ENCODE measurements at places on chromosomes 7 and 10.

- no peak for DNase-seq
Measured at GRCh38 chr10:25766687-25767221, 167.3 kb upstream of the MYO3A start.

- DNase-seq = no peak
Measured at GRCh38 chr10:112379635-112380296, 5.8 kb downstream of the ACSL5 start.

GRCh38 chr10:84988011-84988410, 659.6 kb downstream of the CCSER2 start:
- DNase-seq = no peak

- no peak for DNase-seq
Measured at GRCh38 chr10:79017882-79018520, 50.8 kb upstream of the ZMIZ1 start.

DNA sequence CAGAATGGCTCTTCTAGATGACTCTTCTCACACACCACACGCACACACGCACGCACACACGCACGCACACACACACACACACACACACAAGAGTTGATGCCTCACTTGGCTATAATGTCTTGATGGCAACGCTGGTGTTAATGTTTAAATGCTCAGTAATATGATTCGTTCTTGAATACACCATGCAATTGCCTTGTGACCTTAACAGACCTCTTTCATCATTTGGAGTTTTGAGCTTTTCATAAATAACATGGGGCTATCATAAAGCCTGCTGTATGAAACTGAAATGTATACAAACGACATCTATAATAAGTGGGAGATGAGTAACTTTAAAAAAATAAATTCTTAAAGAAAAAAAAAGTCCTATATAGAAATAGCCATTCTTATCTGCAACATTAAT, 8.2 kb downstream of the JCAD start:
- DNase-seq = no peak

- DNase-seq = no peak
Measured at GRCh38 chr10:63976538-63976937, 455.3 kb downstream of the REEP3 start.

DNA sequence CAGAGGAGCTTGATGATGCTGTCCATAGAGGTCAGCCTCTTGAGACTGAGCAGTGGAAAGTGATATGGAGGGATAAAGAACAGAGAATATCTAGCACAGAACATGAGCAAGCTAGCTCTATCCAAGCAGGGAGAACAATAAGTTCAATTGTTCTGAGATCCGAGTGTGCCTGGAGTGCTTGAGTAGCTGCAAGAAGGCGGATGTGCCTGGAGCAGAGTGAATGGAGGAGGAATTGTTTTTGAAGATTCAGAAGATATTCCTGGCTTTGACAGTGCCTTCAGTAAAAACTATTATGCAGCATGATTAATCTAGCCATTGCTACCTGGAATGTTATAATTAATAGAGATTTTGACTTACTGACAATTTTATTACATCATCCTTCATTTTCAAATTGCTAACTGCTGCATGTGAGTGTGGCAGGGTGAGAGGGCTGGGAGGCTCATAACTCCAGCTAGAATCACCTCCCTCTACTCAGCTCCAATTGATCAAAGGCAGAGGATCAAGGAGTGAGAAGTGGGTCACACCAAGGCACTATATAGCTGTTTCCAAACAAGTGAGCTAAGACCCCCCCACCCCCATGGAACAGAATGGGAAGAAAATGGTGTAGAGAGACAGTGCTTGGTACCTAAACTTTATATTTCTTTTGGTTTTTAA, 302.8 kb downstream of the ADRA2A start:
- no peak for DNase-seq

GRCh38 chr10:5518143-5518542, 6.6 kb upstream of the CALML3 start:
- no peak for DNase-seq

DNA sequence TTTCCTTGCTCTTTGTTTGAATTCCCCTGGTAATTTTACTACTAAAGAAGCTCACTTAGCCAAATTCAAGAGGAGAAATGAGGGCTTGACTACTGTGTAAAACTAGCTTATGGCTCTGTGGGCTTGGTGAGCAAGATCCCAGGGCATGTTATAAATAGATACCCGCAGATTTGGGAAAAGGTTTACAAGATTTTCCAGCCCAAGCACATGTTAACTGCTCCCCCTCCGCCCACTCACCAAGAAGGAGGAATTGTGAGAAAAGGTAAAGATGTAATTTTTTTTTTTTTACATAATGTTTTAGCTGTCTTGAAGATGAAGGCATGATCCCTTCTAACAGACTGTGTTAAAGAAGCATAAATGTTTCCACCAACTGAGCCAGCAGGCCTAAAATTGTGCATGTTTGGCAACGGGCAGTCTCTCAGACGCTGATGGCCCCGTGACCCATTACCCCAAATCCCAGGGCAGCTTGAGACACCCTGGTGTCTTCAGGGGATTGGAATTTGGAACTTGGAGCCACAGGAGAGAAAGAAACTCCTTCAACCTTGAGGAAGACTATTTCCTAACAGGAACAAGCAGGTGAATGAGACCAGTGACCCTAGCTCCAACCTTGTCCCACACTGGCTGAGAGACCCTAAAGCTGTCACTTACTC, 429.8 kb upstream of the CELF2 start:
- DNase-seq = no peak

- DNase-seq = no peak
Measured at GRCh38 chr10:7583626-7584025, 83.1 kb downstream of the ITIH5 start.

DNA sequence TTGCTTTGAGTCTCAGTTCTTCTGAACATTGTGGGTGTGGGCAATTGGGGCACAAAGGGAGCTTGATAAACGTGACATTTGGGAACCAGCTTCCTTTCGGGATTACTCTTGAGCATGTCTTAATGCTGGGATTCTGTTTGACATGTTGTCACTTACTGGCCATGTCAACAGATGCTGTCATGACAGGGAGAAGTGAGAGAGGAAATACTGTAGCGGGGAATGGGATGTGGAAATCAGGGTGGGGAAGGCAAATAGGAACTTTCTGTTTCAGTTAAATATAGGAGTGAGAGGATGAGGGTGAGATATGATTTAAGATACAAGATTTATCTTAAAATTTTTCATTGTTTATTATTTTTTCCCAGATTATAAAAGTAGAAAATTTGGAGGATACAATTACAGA, 83.9 kb downstream of the SEC23IP start:
- DNase-seq = no peak

- DNase-seq = no peak
Measured at GRCh38 chr7:117219485-117219884, 103.4 kb downstream of the WNT2 start.

DNA sequence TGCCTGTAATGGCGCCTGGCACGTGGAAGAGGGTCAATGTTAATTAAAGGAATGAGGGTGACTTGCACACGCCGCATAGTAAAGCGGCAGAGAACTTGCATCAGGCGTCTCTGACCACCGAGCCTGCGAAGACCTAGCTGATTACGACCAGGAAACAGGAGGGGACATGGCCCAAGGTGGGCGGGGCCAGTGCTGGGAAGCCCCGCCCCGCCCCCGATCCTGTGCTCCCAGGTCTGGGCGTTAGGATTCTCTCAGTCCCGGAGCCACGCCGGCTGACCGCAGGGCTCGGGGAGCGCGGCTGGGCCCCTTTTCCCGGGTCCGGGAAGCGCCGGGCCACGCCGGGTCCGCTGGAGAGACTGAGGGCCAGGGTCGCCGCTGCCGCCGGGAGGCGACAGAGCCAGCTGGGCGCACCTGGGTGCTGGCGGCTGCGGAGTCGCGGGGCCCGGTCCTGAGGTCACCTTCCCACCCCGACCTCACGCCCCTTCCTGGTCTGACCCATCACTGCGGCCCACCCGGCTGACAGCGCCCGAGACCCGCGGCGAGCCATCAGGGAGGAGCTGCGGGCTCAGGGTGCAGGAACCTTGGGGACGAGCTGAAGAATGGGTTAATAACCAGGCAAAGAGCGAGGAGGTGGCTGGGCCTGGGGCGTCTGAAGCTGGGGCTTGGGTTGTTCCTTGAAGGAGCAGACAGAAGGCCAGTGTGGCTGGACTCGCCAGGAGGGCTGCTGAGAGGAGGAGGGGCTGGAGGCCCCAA, 23.0 kb upstream of the GRID1 start:
- DNase-seq = no peak

- no peak for DNase-seq
Measured at GRCh38 chr7:25391295-25391861, 163.1 kb upstream of the NPVF start.

DNA sequence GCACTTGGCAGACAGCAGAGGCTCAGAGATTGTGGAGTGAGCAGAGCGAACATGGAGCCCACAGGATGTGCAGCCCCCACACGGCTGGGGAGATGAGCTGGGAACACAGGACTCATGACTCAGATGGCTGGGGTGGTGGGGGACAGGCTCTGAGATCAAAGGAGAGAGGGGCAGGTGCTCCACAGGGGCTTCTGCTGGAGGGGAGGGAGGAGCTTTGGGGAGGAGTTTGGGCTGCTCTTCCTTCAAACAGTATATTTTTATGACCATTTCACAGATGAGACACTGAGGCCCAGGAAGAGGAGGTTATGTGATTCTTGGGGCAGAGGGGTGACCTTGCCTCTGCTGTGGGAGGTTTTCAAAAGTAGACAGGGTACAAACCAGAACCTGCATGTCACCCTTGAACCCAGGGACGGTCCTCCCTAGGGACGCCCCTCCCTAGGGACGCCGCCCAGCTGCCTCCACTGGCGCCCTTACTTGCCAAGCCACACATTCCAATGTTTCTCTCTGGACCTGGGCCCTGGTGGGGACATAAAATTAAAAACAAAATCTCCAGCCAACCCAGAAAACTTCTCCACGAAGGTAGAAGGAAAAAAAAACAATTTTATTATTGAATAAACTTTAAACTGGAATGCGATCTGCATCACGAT, 981 bp upstream of the CRYGN start:
- DNase-seq = no peak

DNA sequence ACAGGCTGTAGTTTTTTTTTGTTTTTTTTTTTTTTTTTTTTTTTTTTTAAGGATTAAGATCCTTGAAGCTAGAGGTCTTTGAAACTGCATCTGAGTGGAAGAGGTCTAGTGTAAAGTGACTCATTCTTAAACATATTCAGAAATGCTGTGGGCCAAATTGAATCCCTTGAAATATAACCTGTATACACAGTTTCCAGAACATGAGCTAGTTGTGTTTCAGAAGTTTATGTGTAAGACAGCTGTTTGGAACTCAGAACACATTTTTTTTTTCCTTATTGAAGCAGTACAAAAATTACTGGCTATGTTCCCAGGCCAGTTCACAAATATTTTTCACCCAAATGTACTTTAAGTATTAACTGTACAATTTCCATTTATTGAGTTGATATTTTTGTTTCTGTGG, 67.9 kb downstream of the PPP1R9A start:
- DNase-seq = no peak

- DNase-seq = no peak
Measured at GRCh38 chr7:84617265-84618030, 422.9 kb upstream of the SEMA3A start.

GRCh38 chr10:35502692-35503091, 102.4 kb upstream of the GJD4 start:
- DNase-seq = no peak

DNA sequence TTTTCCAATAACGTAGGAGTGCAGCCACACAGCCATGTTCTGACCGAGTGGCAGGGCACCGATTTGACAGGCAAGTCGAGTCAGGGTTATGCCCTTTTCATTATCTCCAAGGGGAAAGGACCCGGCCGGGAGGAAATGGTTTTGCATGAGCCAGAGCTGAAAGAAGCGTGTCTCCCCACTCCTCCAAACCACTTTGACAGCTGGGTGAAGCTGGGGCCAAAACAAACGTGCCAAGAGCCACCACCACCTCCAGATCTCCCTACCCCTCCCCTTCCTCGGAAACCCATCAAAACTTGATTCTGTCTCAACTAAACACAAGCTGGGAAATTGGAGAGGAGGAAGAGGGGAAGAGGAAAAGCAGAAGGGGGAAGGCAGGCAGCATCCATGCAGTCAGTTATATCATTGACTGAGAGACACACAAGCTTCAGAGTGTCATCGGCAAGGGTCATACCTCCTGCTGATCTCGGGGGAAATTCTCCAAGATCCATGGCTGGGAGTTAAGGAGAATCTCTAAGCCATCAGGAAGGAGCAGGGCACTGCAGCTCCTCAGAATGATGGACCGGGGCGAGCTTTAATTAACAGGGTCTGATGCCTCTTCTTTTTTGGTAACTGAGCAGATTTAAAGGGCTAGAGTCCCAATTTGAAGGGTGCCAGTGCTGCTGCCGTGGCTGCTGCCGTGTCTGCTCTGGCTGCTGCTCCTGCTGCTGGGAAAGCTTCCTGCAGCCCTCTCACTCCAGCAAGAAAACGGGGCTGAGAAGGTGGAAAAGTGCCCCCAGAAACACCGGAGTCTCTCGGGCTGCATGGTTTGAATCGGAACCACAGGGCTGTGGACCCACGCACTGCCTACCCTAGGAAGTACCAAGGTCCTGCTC, 34.7 kb upstream of the CALN1 start:
- DNase-seq = no peak

DNA sequence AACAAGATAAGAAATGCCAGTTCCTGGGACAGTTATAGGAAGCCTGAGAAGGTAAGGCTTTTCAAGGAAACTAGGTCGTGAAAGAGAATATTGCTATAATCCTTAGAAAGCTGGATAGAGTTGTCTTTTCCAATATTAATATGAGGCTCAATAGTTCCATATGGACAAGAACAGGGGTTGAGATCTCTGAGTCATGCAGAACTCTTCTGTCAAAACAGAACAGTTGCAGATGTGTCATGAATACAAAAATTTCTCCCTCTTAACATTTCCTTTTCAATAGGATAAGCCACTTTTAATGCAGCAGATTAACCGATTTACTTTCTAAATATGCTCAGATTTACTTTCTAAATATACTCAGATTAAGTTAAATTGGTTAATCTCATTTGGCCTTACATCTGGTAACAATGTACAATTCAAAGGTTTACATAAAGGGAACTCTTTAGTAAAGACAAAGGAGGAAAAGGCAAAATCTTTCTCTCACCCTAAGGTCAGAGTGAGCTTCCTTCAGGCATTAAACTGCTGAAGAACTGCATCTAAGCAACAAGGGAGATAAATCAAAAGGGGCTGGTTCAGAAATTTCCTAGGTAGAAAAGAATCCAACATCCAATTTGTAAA, 104.7 kb upstream of the PCDH15 start:
- DNase-seq = no peak

GRCh38 chr10:129187331-129187730, 279.7 kb upstream of the MGMT start:
- no peak for DNase-seq

DNA sequence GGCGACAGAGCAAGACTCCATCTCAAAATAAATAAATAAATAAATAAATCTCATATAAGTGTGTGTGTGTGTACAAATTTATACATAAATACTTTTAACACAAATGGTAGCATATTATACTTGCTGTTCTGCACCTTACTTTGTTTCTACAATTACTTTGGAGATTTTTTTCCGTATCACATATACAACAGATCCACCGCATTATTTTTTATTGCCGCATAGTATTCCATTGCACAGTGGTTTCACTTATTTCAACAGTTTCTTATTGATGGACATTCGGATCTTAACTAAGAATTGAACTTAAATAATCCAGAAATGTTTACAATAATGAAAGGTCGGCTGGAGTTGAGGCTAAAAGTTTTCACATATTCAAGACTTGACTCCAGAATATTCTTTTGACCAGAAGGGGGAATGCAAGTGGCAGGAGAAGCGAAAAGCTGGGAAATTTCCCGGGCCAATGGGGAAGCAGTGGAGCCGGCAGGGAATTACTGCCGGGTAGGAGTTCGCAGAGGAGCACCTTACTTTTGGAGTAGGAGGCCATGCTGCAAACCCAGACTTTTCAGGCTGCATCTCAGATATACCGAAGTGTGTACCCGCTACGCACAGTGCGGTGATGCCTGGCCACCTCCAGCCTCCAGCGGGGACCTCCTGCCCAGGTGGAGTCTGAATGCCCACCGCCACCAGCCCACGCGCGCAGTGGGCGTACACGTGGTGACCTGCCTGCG, 415 bp upstream of the CNNM1 start:
- DNase-seq = no peak

Data from CD8-positive, alpha-beta memory T cell (primary cell).